ENCODE measurements at places on chromosomes 2 and 18.

DNA sequence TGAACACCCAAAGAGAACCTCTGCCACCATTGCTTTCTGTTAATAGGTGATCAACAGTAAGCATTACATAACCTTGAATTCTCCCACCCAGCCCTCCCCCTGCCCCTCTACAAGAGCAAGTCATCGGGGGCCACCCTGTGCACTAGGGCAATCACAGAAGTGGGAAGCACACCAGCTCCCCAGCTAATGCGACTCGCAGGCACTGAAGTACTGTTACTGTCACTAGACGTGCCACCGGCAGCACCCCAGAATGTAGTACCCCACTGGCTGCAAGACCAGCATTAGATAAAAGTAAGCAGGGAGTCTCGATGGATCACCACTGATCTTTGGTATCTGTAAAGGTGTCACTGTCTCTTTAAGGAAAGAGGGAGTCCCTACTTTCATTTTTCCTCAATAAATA, 167.6 kb downstream of the FAM210A start:
- no peak for DNase-seq

DNA sequence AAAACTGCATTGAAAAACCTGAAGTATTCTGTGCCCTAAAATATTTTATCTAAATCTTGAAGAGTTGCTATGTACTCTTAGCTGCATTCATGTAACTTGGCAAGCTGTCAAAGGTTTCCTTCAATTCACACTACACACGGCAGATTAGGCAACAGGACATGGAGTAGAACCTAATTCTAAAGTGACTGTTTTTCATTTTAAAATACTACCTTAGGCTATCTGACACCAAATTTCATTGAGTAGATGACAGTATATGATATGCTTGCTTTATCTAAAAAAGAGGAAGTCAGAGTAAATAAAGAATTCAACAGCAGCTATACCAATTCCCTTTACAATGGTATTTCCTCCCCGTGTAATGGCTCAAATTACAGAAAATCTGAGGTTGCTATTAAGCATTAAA, 45.4 kb downstream of the EXOC6B start:
- no peak for DNase-seq

DNA sequence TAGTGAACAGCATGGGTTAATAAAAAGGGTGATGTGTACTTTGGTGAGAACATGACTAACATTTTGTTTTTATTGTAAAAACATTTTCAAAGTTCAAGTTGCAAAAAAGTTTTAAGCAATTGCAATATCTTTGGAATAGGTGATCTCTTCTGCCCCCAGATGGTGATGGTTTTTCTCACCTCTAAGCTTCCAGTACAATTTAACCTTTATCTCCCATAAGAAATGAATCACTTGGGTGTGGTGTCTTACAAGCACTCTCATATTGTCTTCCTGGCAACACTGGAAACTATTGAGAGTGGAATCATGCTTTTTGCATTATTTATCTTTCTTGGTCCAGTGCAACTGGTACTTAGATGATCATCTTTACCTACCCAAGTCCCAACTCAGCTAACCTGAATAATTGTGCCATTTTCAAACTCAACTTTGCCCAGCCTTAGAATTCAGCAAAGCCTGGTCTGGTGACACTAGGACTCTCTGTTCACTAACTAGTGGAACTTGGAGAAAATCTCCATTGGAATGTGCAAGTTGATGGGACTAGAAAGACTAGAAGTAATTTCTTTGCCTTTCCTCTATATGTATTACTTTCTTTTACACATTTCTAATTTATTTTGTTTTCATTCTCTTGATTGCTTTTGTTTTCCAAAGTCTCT, 964.7 kb upstream of the ZEB2 start:
- no peak for DNase-seq

DNA sequence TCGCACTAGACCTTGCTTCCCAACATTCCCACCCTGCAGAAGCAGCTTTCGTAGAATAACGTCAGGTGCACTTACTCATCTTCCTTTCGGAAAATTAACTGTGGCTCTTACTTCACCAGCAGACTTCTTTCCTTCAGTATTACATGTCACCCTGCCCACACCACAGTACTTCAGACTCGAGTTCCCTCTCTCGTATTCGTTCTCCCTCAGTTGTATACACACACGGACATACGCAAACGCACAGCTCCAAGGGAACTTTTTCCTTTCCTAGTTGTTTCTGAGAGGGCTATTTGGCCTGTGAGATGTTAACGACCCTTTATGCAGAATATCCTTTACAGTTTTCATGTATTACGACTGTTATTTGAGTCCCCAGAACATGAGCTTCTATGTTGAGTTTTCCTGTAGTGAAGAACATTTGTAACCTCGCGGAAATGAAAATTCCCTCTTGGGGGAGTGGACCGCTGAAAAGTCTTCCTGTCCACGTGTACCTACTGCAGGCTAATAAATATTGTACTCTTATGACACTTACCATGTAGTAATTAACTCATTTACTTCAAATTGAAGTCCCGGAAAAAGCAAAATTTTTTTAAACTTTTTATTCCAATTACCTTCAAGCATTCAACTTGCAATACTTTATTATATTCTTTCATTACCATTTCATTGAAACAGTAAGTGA, 908 bp downstream of the ERLEC1 start:
- DNase-seq, result no peak

GRCh38 chr2:147603447-147603846, 241.4 kb upstream of the ACVR2A start:
- DNase-seq, result no peak

DNA sequence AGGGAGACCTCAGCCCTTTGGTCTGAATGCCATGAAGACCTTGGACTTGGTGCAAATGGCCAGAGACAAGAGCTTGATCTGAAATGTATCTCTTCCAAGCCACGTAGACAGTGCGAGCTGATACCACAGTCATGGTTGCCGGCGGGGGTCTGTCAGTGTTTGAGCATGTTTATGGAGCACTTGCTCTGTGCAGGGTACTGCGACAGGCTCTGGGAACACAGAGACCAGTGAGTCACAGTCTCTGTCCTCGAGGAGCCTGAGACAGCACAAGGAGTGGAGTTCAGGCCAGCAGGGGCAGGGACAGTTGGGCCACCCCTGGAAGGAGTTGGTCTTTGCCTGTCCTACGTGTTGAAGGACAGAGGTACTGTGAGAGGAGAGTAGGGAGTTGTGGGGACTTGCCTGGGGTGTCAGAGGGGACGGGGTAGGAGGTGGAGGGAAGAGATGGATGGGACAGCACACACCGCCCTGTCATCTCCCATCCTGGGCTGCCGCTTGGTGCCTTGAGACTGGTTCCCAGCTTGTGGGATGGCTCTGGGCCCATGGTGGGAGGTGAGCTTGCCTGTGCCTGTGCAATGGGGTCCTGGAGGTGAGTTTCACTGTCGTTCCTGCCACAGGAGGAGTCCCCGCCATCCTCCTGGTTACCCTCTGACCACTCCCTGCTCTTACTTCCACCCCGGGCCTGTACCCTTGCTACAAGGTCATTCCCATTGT, 39.5 kb downstream of the ATP6V1C2 start:
- no peak for DNase-seq

GRCh38 chr2:73839653-73840411, 11.1 kb downstream of the STAMBP start:
- no peak for DNase-seq

DNA sequence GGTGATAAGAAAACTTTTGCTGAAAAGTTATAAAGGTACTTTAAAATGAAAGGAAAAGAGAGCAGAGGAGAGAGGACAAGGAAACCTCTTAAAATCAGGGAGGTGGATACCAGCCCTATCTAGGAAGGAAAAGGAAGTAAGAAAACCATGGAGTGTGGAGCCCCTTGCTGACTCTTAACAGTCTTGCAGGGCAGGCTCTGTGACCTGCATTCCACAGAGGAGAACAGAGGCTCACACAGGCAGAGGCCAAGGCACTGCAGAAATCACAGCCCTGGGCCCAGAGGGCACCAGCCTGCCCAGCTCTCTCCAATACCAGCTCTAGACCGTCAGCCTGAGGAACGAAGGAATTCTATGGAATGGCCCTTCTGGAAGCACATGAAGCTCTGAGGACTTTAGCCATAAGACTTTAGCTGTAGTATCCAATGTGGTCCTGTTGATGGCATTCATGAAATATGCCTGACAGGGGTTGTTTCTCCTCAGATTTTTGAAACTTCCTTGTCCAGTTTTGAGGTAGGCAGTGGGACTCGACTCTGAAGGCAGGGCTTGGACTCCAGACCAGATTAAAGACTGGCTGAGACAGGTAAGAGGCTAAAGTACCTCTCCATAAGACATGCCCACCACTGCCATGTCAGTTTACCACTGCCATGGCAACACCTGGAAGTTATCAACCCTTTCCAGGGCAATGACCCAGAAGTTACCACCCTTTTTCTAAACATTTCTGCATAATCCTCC, 216.3 kb downstream of the ANAPC1 start:
- no peak for DNase-seq

Data from CD4-positive, alpha-beta T cell treated with Interleukin-6 at 100 ng/mL for 8 hours (primary cell).